H1 (cell line): ENCODE measurements at places on chromosomes 5 and 9. TPM values are rescaled to one million over a fixed set of nuclear protein-coding genes. Genes with fewer than 3 reads are reported as not detected.

DNA sequence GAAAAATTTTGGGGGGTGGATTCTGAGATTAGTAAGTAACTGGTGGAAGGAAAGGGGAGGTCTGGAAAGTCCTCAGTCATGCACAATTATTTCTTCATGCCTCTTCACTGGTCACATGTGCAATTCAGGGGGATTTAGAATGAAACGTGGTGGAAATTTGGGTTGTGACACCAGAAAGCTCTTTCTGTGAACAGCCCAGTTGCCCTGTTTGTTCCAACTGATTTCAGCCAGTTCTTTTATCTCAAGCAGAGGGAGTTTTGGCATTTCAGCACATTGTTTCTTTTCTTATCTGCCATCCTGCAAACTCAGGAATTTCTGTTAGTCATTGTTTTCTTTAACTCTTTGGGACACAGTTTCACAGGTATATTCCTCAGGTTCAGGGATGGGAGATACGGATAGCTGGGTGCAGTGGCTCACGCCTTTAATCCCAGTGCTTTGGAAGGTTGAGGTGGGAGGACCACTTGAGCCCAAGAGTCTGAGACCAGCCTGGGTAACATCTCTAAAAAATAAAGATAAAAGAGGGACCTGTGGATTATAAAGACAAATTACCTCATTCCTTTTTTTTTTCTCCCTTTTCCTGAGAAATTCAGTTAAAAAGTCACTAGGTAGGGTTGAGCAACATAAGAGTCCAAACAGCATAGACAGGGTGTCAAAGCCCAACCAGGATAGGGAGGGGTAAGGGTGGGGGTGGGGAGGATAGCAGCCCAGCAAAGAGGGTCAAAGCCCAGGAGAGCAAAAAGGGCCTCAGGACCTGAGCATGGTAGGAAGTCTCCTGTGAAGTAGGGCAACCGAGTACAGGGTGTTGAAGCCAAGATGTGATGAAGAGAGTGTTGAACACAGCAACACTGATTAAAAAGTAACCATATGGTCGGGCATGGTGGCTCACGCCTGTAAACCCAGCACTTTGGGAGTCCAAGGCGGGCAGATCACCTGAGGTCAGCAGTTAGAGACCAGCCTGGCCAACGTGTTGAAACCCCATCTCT is 5.4 kb upstream of the B4GALT1 start:
- no peak for DNase-seq

- no peak for DNase-seq
Measured at GRCh38 chr5:93294996-93295395, 286.0 kb downstream of the NR2F1-AS1 start.

DNA sequence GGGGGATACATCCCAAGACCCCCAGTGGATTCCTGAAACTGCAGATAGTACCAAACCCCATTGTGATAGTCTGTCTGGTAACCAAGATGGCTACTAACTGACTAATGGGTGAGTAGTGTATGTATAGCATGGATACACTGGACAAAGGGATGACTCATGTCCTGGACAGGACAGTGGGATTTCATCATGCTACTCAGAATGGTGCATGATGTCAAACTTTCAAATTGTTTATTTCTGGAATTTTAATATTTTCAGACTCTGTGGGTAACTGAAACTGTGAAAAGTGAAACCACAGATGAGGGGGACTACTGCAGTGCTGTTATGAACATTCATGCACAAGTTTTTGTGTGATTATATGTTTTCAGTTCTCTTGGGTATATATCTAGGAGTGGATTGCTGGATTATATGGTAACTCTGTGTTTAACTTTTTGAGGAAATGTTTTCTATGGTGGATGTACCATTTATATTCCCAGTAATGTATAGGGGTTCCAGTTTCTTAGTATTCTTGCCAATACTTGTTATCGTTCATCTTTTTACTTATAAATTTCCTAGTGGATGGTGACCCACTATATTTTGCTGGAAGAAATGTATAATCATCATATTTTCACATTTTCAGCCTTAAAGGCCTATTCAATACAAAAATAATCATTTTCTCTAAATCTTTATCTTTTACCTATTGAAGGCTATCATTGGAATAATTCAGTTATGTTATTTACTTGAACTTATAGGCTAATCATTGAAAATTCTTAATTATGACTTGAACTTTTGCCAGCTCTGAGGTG is 140.9 kb downstream of the NR3C1 start:
- no peak for DNase-seq

GRCh38 chr5:90477073-90477472 is 2.4 kb downstream of the POLR3G start:
- DNase-seq, result peak; percentile 64

DNA sequence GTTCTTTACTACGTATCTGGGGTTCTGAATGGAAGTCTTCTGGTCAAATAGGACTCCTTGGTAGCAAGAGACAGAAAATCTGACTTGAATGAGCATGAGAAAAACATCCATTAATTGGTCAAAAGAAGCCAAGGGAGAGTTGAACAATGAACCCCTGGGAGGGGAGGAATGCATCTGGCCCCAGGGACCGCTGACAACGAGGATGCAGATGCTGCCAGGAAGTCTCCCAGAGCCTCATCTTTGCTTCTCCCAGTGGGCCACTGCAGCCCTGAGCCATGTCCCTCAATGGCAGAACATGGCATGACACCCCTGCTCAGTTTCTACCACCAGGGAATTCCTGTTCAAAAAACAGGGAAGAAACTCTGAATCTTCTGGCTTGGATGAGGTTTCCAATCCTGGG is 50.5 kb upstream of the ICE1 start:
- no peak for DNase-seq

GRCh38 chr9:76662476-76663281 is 101.6 kb upstream of the PCA3 start:
- no peak for DNase-seq

DNA sequence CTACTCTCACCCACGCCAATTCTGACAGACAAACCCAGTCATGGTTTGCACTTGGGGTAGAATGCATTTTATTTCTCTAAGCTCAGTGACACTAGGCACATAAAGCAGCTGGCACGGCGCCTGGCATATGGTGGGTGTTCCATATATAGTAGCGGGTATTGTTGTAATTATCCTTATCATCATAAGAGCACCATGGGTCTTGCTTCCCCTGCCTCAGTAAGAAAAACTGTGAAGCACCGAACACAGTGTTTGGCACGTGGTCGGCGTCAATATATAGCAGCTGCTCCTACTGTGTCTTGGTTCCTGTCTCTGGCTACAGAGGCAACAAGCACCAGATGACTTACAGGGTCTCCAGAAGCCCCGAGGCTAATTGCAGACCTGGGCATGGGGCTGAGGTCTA is 194.1 kb upstream of the PANK3 start:
- no peak for DNase-seq

DNA sequence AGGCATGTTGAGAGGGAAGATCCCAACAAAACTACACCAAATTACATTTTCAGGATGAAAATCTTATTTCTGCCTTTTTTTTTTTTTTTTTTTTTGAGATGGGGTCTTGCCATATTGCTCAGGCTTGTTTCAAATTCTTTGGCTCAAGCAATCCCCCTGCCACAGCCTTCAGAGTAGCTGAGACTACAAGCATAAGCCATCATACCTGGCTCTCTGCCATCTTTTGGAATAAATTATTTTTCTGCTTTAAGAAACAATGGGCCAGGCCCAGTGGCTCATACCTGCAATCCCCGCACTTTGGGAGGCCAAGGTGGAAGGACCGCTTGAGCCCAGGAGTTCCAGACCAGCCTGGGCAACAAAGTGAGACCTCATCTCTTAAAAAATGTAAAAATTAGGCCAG is 14.3 kb downstream of the AFF4 start:
- no peak for DNase-seq

DNA sequence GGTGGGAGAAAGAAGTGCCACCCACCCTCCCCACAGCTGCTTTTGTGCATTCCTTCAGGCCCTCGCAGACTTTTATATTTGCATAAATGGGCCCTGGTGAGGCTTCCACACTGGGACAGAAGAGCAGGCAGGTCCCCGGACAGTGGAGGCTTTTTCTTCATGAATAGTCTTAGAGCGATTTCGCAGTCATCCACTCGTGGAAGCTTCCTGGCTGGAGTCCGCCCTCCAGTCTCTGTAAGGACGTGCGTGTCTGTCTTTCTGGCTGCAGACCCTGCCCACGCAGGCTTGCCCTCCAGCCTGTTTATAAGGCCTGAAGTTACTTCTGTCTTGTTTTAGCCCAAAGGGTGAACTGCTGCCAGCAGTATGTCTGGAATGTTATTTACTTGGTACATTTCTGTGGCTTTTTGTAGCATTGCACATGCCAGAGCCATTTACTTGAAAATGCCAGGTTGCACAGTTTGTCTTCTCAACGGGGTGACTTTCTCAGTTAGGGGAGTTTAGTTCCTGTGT is 195.7 kb downstream of the AOPEP start:
- no peak for DNase-seq

DNA sequence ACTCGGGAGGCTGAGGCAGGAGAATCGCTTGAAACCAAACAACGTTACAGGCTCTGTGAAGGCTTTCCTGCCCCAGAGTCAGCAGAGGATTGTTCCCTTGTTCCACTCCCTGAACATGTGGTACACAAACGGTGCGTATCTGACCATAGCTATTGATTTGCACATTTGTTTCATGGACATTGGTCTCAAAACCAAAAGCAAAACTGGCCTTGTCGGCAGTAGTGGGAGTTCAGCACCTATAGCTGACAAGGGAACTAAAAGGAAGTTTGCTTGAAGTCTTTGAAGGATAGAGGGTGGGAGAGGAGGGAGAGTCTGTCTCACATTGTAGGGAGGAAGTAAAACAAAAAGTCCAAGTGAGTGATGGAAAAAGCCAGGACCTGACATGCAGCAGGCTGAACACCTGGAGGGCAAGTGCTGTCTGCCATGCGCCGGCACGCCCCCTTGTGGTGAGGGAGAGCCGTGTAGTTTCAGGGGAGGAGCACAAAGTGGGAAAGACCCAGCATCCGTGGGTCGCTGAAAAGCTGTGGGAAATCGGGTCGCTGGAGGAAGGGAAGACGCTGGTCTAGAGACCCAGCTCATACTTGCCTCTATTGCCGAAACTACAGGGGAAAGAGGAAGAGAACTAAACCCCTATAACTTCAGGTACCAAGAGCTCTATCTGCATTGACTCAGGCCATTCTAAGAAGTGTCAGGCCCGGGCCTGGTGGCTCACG is 58.0 kb downstream of the RAD23B start:
- peak; percentile 58 for DNase-seq

DNA sequence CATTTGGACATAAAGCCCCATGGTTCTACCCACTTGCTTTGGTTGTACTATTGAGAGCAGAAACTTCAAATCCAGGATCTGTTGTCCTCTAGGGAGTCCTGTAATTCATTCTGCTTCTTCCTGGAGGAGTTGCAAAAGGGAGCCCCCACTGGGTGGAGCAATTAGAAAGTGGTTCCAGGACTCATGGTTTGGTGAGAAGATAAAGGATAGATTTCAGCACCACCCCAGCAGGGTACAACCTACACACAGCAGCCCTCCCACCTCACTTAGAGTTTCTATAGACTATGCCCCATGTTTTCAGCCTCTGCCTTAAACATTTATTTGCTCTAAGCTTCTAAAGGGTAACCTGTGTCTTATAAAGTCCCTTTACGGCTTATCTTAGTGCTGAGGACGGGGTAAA is 112.6 kb upstream of the ARRDC3 start:
- no peak for DNase-seq

DNA sequence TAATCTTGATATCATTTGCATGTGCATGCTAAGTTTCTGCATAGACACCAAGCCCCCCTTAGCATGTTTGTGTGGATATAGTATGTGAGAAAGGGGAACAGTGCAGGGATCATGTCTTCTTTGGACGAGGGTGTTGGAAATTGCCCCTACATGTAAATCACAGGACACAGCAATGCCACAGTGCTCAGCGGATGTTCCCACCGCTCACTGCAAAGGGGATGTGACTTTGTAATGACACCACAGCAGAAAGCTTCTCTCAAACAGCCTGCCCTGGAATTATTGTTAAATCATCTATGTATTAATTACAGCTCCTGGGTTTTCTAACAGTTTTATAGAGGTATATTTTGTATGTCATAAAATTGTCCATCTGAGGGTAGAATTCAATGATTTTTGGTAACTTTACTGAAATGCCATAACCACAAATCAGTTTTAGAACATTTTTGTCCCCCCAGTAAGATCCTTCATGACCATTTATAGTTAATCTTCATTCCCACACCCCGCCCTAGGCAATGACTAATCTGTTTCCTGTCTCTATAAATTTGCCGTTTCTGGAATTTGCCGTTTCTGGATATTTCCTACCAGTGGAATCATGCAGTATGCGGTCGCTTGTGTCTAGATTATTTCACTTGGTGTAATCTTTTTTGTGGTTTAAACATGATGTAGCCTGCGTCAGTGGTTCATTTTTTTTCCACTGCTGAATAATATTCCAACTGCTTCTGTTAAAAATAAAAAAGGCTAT is 648.5 kb upstream of the WWC1 start:
- DNase-seq, result no peak

GRCh38 chr5:58085800-58086199 is 374.1 kb downstream of the PLK2 start:
- no peak for DNase-seq

GRCh38 chr9:126330536-126330935 is 3.9 kb downstream of the MVB12B start:
- no peak for DNase-seq

DNA sequence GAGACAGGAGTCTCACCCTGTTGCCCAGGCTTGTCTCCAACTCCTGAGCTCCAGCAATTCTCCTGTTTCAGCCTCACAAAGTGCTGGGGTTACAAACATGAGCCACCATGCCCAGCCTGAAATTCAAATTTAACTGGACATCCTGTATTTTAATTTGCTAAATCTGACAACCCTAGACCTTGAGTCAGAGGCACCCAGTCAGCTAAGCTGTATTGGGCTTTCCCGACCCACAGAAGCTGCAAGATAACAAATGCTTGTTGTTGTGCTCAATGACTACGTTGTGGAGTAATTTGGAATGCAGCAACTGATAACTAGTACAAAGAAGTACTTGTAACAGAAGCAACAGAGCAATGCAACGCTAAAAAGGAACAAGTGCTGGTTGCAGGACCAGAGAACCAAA is 533.1 kb downstream of the NTRK2 start:
- DNase-seq, result no peak

Gene GTF2H2C
- 45.1 and 46.3 TPM in 2 replicates for total RNA-seq

Gene EQTN
- total RNA-seq, result 0.52 TPM in 1 of 2 replicates, not detected in the other

Gene TTC16
- total RNA-seq, result not detected in 2 replicates

Gene CATSPER3
- total RNA-seq, result 0.48 TPM in 1 of 2 replicates, not detected in the other

Gene CCDC152
- 9.5 and 10.2 TPM in 2 replicates for total RNA-seq

Gene NTNG2
- total RNA-seq, result 0.52 and 1.4 TPM in 2 replicates

Gene SGCD
- total RNA-seq, result 0.04 and 0.13 TPM in 2 replicates

Gene PCDHB7
- total RNA-seq, result 0.19 and 0.25 TPM in 2 replicates

Gene ARHGEF28
- total RNA-seq, result 0.77 and 1.0 TPM in 2 replicates
